ENCODE measurements at places on chromosomes 11 and 22.

GRCh38 chr22:22185217-22185616 lies 59.4 kb upstream of the VPREB1 start:
- no peak for DNase-seq

GRCh38 chr11:68118706-68119448 lies 2.3 kb downstream of the CHKA start:
- no peak for DNase-seq

GRCh38 chr11:94169930-94170545 lies 41.4 kb downstream of the PANX1 start:
- no peak for DNase-seq

GRCh38 chr22:26608129-26608528 lies 9.7 kb downstream of the CRYBB1 start:
- no peak for DNase-seq

DNA sequence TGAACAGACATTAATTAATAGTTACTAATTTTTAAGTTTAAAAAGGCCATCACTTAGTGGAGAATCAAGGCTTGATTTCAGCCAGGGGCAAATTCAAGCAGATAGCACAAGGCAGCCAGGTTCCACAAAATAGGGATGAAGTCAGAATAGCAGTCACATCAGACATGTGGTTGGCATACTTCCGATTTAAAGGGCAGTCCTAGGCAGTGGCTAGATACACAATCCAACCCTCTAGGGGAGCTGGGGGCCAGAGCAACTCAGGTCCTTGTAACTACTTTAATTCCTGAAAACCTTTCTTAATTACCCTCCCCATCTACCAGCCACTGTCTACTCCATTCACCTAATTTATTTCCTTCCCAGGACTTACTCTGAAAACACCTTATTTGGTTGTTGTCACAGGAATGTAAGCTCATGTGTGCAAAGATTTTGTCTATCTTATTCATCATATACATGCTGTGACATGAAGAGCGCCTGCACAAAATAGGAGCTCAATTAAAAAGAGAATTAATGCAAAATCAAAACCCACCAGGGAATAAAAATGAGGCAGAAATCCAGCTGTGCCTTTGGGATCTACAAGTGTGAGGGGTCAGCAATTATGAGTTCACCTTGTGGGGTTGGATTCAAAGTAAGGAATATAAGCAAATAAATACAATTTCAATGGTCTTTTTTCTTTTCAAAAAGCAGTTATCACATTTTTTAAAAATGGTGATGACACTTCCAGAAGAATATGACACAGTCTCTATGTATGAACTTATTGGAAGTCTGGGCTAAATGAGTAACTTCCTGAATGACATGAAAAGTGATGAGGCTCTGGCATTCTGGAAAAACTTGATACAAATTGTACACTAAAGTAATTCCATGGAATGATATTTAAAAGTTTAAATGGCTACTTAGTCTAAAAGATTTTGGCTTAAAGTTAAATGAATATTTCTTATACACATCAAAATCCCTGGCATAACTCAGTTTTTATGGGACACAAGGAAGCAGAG lies 53.8 kb downstream of the COPB1 start:
- DNase-seq: no peak

Data from stimulated activated CD8-positive, alpha-beta memory T cell treated with anti-CD3 and anti-CD28 coated beads, Interleukin-4, amount 100 ng/mL, for 1 hour (primary cell).